Activated CD4-positive, alpha-beta T cell treated with anti-CD3 and anti-CD28 coated beads, Interleukin-2, amount 50 U/mL, for 16 hours (primary cell): ENCODE measurements at places on chromosomes 4 and X.

DNA sequence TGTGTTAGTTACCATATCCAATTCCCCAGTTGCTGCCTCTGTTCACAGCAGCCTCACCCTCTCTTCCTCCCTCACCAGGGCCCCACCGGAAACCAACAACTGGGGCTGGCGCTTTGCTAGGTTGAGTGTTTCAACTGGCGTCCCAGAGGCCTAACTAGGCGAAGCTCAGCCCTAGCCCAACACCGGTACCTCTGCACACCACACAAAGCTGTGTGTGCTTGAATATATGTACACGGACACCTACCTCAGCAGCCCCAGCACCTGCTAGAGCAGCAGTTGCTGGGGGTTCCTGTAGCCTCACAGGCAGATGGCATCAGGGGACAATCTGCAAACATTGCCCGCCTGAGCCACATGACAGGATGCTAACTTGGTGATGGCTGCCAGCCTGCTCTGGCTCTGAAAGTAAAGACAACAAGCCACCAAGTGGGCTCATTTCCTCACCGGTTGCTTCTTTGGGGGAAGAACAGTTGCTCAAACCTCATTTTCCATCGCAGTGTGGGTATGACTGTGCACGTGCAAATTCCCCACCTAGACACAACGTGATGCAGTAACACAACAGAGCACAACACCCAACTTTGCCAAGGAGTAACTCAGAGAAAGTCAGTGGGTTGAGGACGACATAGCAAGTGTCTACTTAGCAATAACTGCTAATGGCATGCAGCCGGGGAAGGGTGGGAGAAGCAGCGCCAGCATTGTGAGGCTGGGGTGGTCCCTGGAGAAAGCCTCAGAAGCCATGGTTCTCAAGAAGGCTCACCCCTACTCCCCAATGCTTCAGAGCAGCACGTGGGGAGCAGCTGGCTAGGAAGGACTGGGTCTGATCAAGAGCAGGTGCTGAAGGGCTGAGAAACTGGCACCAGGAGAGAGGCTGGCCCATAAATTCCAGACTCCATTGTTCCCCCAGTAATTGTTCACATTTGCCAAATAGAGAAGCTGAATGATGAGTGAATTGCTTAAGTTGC is 139.5 kb downstream of the SH3KBP1 start:
- DNase-seq, result peak; percentile 87

DNA sequence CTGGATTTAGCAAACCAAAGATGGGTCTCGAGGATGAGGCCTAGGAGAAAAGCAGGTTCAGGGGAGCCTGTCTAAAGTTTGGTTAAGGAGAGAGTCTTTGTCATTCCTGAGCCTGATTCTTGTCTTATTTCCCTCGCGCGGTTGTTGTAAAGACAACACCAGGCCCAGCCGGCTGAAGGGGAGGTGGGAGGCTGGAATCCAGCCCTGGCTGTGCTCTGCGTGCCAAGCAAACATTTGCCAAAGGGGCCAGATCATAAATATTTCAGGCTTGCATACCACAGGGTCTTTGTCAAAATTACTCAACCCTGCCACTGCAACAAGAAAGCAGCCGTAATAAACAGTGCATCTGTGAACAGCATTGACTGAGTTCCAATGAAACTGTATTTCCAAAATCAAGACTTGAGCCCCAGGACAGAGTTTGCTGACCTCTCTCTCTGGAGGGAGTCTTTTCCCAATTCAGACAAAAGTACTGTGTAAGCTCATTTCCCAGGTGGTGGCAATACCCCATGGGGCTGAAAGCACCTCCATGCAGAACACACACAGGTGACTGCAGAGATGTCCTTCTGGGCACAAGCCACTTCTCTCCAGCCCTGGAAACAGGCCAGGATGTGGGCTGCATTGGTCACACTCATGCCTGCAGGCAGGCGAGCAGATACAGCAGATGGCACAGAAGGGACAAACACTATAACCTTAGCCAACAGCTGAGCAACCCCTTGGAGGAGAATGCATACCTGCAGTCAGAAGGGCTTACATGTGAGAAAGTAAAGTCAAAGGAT is 320.3 kb downstream of the STK32B start:
- no peak for DNase-seq

- peak; percentile 7 for DNase-seq
These were observed 107.7 kb downstream of the APOOL start for GRCh38 chrX:85111347-85111746.

DNA sequence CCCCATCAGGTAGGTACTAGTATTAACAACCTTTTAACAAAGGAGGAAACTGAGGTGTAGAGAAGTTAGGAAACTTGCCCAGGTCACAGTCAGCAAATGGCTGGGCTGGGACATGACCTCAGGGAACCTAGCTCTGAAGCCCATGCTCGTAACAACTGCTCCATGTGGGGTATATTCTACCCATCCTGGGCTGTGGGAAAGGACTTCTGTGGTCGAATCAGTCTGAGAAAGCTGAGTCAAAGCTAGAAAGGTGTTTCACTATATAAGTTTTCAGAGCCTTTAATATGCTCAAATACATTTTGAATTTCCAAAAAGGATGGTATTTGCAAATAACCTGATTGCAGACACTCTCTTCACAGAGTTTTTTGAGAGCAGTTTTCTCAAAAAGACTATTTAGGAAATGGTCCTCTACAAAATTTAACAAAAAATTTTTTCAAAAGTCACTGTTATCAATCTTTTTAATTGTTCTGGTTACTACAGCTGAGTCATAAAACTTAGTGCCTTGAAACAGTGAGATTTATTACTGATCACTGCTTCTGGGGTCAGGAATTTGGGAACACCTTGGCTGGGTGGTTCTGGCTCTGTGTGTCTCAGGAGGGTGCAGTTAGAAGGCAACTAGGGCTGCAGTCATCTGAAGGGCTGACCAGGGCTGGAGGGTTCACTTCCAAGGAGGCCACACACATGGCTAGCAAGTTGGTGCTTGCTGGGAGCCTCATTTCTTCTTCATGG is 53.6 kb downstream of the NSG1 start:
- peak; percentile 37 for DNase-seq

DNA sequence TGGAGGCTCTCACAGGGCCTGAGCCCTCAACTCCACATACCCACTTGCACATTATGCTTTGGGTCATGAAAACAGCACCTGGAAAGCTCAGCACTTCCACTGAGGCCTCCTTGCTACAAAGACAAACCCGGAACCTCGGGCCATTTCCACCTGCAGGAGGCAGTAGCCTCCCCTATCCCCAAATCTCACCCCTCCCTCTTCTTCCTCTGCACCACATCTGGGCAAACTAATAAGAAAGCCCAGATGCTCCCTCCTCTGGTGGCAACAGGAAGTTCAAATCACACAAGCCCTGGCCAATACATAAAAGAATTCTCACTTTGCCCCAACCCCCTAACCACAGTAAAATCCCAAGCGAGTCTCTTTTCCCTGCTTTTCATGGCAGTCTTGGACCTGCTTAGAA is 136.4 kb downstream of the MAPK10 start:
- DNase-seq, result peak; percentile 8

DNA sequence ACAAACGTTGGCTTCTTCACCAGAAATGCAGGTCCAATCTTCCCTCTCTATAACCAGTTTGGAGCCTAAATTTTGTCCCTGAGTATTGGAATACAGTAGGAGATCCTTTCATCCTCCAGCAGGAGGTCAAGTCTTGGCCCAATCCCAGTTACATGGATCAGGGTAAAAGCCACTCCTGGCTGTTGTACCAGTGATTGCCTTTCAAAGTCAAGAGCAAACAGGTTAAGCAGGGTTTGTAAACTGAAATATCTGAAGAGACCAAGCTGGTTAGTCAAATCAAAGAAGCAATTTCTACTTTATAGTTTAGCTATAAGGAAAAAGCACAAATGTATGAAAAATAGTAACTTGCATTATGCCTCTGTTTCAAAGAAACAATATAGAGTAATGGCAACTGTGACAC is 329.4 kb downstream of the NAF1 start:
- DNase-seq, result no peak

- DNase-seq, result no peak
These were observed 77.6 kb downstream of the MAOA start for GRCh38 chrX:43733699-43734098.

GRCh38 chr4:153137677-153138630 is 66.3 kb upstream of the TRIM2 start:
- DNase-seq, result no peak

- DNase-seq, result no peak
These were observed 26.7 kb upstream of the FGFR3 start for GRCh38 chr4:1766106-1767060.
